Psoas muscle (tissue), 8 donors: ENCODE measurements at places on chromosomes 16 and 17. TPM values are rescaled to one million over a fixed set of nuclear protein-coding genes. Genes with fewer than 3 reads are reported as not detected.
A peak's percentile ranks its signal among the peaks of the same experiment; 100 is the strongest.

DNA sequence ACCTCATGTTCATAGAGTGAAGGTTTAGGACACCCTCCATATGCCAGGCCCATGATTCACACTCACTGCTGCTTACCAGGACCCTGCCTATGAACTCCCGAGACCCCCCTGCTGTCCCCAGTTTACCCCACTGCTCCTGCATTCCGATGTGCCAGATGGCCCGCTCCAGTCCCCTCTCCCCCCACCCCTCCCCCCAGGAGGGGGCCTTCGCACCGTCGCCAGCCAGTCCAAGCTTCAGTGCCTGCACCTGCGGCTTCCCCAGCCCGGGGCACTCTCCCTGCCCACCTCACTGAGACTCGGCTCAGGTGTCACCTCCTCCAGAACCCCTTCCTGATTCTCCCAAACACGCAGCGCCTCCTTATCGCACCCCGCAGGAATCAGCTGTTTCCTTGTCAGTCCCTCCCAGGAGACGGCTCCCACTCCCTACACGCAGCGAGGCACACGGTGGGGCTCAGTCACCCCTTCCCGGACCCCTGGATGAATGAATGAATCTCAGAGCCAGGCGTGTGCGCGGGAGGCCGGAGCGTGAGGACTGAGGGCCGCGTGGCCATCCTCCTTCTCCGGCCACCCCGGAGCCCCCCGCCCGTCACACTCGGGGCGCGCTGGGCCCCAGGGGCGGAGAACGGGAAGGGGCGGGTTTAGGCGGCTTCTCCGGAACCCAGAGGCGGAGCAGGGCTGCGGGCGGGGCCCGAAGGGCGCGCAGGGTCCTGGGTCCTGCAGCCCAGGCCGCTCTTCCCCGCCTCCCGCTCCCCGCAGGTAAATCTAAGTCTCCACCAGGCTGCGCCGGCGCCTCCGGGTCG lies 1.6 kb downstream of the MYO1C start:
- DNase-seq = peak; percentile 71

DNA sequence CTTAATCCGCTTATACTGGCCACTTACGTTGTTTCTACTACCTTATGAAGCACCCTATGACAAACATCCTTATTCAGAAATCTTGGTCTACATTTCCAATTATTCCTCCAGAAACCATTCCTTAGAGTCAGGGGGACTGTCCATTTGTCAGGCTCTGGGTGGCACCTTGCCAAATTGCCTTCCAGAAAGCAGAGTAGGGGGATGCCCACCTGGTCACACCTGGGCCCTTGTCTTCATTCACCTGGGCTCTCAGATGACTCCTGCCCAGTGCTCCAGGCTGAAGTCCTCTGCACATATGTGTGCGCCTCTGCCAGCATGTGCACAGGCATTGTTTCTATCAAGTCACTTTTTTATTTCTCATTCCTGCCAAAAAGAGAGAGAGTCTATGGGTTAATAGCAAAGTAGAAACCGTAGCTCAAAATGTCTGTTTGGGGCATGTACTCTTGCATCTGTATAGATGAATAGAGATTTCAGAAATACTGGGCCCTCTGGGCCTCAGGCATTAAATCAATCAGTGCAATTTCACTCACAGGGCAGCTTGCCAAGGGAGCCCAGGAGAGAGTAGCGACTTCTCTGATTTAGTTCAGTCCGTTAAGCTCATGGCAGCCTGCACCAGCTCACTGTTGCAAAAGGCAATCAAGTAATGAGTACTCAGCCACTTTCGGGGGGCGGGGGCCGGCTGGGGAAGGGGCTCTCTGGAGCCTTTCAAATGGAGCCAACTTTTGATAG lies 104.7 kb downstream of the SOCS1 start:
- DNase-seq = no peak

DNA sequence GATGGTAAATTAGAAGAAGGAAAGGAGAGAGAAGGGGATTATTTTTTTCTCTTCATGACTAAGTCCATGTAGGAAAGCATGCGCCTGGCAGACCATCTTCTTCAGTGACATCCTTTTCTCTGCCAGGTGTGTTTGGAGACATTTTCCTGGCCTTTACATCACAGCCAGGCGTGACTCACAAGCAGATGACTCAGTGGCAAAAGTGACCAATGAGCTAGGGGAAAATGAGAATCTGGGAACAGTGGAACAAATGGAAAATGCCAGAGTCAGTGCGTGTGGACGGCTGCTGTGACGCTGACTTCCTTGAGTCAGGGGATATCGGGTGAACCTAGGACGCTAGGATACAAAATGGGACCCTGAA lies 9.4 kb downstream of the KIAA0513 start:
- DNase-seq = peak; percentile 53

GRCh38 chr16:3690980-3691720 lies 26.2 kb downstream of the TRAP1 start:
- DNase-seq = peak; percentile 34

GRCh38 chr16:76441391-76441790 lies 164.2 kb downstream of the CNTNAP4 start:
- DNase-seq = no peak

DNA sequence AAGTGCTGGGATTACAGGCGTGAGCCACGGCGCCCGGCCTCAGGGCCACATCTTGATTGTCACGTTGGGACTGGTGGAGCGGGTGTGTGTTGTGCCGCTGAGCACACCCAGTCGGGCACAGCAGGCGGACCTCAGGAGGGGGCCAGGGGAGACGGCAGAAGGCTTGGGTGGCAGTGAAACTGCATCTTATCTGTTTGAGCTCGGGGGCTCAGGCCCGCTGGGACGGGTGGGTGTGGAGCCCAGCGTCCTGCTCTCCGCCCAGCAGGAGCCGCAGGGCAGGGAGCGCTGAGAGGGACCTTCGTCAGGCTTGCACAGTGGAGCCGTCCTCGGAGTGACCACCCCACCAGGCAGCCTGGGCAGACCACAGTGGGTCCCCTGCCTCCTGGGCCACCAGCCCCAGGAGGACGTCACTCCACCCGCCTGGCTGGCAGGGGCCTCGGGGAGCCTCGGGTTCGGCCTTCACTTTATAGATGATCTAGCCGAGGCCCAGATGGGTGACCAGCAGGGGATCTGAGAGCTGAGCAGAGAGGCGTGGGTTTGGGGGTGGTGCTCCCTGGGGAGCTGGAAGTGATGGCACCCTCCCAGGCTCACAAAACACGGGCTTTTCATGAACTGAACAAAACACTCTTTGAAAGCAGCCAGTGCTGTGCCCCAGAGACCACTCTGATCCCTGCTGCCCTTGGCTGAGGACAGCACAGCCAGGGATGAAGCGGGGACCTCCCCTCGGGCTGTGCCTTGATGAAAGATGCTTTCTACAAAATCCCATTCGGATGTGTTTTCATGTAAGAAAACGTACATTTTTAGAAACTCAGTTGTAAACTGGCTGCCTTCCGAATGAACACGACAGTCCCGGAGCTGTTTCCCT lies 181.1 kb downstream of the SEC14L1 start:
- no peak for DNase-seq

GRCh38 chr17:17661834-17662385 lies 19.3 kb upstream of the RAI1 start:
- DNase-seq = no peak

KRTAP3-1 gene
- not detected for total RNA-seq

EME1 gene
- total RNA-seq = not detected

SCIMP gene
- total RNA-seq = 0.37 TPM

P2RX1 gene
- total RNA-seq = 0.23 TPM

IL32 gene
- total RNA-seq = 192 TPM

TP53TG3 gene
- total RNA-seq = 1.1 TPM
